ENCODE measurements at places on chromosomes 5 and 9.

- DNase-seq: peak; percentile 13
Observed at GRCh38 chr5:116699332-116699731, 124.7 kb upstream of the SEMA6A start.

GRCh38 chr5:100827481-100827889 lies 75.6 kb downstream of the ST8SIA4 start:
- peak; percentile 62 for DNase-seq

DNA sequence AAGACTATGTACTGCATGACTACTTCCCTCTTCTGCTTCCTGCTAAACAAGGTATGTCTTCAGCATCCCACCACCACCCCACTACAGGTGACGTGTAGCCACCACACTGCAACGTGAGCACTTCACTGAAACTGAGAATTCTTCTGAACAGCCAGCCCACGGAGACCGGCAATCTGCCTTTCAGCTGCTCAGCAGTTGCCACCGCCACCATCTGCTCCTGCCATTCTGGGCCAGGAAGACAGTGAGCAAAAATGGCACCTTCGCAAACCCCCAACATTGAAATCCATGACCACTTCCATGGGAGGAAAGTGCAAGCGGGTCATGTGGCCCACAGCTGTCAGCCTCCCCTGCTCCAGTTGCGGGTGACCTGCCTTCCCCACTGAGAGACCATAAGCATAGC lies 443.4 kb upstream of the ST8SIA4 start:
- DNase-seq: no peak

GRCh38 chr9:101683236-101683635 lies 55.2 kb downstream of the GRIN3A start:
- no peak for DNase-seq

DNA sequence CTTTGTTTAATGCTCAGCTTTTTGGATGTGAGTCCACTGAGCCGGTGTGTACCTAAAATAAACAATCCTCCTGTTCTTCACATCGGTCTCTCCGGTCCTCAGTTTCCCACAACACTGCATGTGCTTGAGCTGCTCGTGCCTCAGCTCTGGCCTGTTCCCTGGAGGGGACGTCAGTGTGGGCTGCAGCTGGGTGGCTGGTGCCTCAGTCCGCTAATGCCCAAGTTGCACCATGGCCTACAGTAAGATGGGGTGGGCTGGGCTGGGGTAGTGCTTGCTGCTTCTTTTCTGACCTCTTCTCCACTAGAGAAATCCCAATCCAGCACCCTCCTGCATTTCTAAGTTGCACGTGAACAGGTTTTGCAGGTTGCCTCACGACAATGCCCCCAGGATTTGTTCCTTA lies 595 bp upstream of the BTNL9 start:
- no peak for DNase-seq

DNA sequence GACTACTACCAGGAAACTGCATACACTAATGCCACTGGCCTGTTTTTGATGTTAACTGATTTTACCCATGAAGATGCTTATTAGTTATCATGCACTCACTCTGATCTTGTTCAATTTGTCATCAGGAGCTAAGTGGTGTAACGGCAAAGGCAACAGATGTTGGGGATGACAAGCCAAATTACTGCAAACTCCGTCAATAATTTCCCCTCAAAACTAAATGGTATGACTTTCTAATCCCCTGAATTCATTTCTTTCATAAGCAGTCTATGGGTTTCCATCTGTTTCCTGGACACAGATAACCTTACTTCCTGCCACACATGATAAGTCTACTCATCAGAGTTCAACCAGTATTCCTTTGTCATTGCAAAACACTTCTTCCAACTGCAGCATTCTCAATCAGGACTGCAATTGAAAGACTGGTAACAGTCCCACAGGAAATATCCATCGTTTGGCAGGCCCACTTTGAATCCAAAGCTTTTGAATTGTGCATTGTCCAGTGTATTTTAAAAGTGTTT lies 96.2 kb upstream of the SMC2 start:
- no peak for DNase-seq

- no peak for DNase-seq
Observed at GRCh38 chr5:139164020-139164419, 34.1 kb downstream of the SIL1 start.

GRCh38 chr5:82151662-82152061 lies 126.5 kb downstream of the RPS23 start:
- DNase-seq: no peak

GRCh38 chr5:84602371-84602771 lies 217.7 kb upstream of the EDIL3 start:
- no peak for DNase-seq

- DNase-seq: peak; percentile 72
Observed at GRCh38 chr5:87899721-87900131, 368.9 kb downstream of the TMEM161B start.

DNA sequence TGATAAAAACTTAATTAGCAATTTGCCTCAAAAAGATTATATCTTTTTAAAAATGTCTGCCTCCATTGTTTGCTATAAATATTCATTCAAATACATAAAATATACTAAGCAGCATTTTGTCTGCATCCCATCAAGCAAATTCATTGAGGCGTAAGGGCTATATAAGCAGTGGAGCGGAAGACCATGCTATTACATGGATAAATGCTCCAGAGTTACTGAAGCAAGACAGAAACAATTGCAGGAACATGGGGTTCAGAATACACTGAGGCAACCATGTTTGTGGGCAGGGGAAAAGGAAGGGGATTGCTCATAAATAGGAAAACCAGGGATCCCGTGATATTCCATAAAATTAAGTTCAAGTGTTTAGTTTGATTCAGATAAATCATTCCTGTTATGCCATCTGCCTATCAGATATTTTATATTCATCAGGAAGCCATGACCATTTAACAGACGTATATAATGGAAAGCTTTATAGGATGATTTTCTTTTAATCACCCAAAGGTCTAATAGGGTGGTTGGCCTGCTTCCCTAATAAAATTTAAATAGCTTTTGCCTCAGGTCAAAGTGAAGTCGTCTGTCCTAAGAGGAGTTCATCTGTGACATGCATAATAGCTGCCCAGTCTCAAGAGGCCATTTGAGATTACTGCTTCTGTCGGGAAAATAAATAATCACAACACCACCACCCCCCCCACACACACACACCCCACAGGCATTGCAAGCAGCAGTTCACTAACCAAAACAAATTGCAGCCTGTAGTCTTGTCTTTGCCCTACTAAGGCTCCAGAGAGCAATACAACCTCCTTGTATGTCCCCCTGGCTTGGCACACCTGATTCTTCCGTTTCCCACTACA lies 105.2 kb downstream of the RASEF start:
- DNase-seq: no peak

DNA sequence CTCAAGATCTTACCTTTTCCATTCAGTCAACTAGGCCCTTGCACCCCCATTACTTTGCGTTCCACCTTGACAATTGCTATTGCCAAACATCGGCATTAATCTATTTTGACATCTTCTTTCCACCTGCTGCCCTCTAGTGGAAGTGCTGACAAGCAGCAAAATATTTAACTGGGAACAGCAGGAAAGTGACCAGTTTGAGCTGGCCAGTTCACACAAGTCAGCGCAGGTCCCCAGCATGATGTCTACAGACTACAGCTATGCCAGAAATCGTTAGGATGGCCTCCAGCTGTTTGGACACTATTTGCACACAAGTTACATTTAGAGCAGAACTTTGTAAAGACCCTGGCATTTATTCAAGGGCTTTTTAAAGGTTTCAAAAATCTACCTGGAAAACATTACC lies 160.1 kb downstream of the GHR start:
- DNase-seq: peak; percentile 69

GRCh38 chr5:17217493-17218352 lies at the start of gene BASP1:
Gene BASP1, plus strand, starts transcription at chr5:17217631. Its CDS starts 57,586 bp downstream, at chr5:17275217.
- DNase-seq: peak; percentile 33

DNA sequence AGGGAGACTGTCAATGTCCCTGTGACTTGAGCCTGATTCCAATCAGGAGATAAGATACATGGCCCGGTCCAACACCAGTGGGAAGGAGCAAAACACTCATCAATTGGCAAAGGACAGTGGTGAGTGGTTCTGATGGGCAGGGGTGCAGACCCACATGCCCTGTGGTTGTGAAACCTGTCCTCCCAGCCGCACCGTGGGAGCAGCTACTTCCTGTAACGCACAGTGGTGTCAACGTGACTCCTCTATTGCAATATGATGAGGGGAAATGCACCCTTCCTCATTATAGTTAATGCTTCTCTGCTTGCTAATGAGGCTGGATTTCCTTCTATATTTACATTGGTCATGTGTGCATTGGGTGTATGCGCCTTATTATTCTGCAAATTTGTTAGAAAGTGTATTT lies 223.0 kb downstream of the IRX1 start:
- no peak for DNase-seq

- no peak for DNase-seq
Observed at GRCh38 chr9:35540315-35540714, 50.4 kb downstream of the RUSC2 start.

DNA sequence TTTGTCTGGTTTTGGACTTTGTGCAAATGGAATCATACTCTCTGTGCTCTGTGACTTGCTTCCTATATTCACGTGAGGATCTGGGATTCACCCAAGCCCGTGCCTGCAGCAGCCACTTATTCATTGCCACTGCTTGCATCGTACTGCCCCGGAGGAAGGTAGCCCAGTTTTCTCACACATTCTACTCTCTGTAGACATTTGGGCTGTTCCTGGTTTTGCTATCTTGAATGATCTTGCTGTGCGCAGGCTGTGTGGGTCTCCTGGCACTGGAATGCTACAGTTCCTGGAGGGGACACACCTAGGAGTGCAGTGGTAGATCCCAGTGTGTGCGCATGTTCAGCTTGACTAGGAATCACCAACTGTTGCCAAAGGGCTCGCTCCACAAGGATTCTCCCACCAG lies 99.2 kb upstream of the BOD1 start:
- no peak for DNase-seq

DNA sequence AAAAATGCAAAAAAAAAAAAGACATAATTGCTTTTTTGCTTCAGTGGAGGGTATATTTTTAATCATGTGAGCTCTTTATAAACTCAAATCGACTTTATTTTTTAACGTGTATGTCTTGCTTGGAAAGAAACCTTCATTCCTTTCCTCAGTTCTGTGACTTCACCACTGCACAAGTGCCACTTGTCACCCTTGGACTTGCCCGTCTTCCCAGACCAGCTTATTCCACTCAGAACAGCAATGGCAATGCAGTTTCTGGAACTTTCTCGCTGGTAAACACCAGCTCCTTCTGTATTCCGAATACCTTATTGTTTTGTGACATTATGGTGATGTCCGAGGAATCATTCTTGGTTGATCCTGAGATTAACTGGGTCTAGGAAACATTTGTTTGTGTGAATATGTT lies 440.5 kb upstream of the ADAMTS16 start:
- no peak for DNase-seq

DNA sequence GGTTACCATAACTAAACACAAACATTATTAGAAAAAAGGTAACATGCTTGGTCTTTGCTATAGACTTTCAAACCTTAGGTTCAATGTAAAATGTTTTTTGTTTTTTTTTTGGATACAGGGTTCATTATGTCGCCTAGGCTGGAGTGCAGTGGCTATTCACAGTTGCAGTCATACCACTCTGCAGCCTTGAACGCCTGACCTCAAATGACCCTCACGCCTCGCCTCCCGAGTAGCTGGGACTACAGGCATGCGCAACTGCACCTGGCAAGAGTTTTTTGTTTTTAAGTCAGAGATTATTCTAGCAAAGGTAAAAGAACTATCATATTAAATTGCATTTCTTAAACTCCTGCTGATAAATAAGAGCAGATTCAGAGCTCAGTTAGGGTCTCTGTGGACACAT lies 55.1 kb upstream of the NR5A1 start:
- no peak for DNase-seq

GRCh38 chr5:44862808-44863207 lies 54.1 kb downstream of the MRPS30 start:
- peak; percentile 35 for DNase-seq

DNA sequence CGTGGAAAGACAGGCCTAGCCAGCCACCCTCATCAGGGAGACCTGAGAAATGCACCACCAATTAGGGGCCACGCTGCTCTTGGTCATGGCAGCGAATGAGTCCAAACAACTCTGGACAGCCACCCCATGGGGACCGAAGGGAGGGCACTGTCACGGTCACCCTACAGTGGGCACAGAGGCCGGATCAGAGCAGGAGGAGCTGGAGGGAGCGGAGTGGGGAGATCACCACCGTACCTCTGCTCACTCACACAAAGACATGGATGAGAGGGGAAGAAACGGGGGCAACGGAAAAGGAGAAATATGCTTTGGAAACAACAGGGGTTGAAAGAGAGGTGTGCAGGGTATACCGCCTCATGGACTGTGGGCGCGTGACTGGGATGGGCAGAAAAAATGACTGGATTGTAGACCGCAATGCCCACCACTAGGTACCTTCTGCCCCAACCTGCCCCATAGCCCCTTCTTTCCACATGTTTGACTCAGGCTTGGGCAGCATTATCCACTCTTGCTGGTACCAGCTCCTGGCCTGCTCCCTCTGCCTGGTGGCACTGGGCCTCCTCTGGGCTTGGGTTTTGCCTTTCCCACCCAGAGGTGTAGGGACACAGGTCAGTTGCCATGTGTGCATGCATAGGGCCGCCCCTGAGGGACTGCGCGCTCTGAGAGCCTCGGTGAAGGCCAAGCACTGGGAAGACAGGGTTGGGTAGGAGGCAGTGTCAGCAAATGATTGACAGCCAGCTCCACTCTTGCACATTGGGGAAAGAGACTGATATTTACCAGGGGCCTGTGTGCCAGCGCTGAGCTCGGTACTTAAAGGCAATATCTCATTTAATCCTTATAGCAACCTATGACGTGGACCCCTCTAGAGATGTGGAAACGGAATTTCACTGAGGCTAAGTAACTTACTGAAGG lies 76.6 kb downstream of the CRB2 start:
- DNase-seq: no peak

DNA sequence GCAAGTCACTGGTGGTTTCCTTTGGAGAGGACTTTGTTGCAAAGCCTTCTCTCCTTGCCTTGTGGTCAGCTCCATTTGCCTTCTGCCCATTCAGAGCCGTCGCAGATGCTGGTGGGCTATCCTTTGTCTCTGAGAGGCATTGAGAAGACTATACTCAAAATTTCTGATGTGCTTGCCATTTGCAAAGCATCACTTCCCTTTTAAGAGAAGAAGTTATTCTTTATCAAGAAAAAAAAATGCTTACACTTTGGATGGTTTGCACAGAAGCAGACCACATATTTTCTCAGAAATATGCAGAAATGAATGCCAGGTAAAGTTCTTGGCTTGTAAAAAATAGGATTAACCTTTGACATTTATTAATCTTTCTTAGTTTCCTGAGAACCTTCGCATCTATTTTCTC lies 195.8 kb upstream of the KLF4 start:
- no peak for DNase-seq

DNA sequence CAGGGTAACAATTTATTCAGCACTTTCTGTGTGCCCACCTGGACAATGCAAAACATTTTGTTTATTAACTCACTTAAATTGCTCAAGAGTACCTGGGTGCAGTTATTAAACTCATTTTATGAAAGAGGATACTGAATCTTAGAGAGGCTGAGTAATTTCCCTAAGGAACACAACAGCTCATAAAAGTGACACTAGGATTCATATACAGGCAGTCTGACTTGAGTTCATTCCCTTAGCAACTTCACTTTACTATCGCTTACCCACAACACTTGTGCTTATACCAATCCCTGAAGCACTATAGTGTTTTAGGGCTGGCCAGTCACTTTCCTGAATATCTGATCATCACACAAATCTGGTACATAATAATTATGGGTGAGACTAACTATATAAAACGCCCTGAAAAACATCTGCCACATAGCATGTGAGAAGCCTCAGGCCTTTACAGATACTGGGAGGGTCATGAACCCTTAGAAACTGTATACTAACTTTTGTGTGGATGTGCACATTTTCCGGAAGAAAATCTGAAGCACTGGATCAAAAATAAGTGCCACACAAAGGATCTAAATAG lies 11.3 kb downstream of the TRPM6 start:
- DNase-seq: no peak

Data from NAMALWA (cell line).